Stimulated activated CD8-positive, alpha-beta memory T cell treated with anti-CD3 and anti-CD28 coated beads, Interleukin-15, amount 100 ng/mL, for 24 hours (primary cell): ENCODE measurements at places on chromosomes 7 and 10.

- no peak for DNase-seq
These were observed 57.8 kb downstream of the GAD2 start for GRCh38 chr10:26274391-26274790.

DNA sequence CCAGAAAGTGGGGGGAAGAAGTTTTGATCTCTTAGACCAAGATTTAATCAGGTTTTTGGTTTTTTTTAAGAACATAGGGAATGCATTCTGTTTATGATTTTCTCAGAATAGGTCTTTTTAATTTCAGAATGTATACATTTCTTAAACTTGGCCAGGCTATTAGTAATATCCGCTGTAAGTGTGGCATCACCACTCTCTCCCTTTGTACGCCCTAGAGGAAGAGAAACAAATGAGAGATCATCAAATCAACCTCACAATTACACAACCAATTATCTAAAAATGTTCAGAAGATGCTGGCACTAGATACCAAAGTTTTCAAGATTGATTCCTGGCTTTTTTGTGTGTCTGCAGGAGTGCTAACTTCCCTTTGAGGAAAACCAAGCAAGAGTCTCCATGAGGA, 70.0 kb downstream of the KLF6 start:
- DNase-seq: no peak

- no peak for DNase-seq
These were observed 349.6 kb upstream of the MKI67 start for GRCh38 chr10:128475686-128476367.

DNA sequence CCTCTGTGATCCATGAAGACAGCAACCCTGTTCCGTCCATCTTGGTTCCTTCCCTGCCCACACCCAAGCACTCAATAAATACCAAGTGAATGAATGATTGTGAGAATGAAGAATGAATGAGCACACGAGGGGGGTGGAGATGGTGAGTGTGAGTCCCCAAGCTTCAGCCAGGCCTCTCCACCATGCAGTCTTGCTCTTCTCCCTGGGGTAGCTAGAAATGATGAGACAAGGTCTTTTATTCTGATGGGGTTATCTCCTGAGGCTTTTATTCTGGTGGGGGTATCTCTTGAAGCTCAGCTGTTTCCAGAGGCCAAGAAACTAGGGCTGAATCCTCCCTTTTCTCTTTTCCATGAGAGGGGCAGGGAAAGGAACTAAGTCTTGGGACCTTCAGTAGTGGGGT, 57.0 kb downstream of the ELFN1 start:
- no peak for DNase-seq

- no peak for DNase-seq
These were observed 36.4 kb downstream of the IL2RA start for GRCh38 chr10:6025683-6026255.

- no peak for DNase-seq
These were observed 87.6 kb downstream of the AKAP9 start for GRCh38 chr7:92028226-92028625.

DNA sequence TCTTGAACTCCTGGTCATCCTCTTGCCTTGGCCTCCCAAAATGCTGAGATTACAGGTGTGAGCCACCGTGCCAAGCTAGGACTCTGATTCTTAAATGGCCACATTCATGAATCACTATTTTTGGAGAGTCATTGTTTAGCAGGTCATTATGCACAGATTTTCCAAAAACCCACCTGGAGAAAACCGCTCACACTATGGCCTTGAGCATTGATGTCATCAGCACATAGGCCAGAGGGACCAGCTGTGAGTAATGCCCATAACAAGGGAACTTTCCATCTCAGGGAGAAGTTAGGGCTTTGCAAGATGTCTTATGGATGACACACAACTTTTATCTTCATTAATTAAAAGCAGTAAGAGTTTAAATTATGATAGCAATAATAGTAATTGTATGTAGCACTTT, 86.4 kb upstream of the KIF5B start:
- DNase-seq: no peak

- DNase-seq: no peak
These were observed 63.9 kb downstream of the STK17A start for GRCh38 chr7:43646603-43647338.

- DNase-seq: no peak
These were observed 57.8 kb downstream of the BAMBI start for GRCh38 chr10:28734938-28735759.

DNA sequence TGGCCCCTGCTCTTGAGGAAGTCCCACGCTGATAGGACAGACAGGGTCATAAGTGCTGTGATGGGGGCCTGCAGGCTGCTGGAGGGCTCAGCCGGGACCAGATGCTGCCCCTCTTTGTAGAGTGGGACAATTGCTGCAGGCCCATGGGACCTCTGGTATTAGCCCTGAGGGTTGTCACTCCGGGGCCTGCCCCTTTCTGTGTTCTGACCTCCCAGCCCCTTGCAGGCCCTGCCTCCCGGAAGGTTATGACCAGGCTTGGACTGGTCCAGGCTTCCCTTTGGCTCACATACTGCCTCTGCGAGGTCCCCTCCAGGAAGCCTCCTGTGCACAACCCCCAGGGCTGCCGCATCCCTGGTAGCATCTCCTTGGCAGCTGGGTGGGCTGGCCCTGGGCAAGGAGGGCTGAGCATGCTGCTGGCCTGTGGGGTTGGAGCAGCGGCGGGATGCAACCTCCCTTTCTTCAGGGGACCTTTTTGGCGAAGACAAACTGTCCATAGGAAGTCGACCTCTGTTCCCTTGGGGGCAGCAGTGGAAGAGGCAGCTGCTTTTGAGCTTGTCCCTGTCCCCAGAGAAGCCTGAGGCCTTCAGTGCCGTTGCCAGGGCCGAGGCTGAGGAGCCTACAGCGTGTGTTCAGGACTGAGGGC, 8.8 kb downstream of the LIMK1 start:
- no peak for DNase-seq

GRCh38 chr7:155763691-155764437, 48.4 kb downstream of the SHH start:
- DNase-seq: peak; percentile 3

DNA sequence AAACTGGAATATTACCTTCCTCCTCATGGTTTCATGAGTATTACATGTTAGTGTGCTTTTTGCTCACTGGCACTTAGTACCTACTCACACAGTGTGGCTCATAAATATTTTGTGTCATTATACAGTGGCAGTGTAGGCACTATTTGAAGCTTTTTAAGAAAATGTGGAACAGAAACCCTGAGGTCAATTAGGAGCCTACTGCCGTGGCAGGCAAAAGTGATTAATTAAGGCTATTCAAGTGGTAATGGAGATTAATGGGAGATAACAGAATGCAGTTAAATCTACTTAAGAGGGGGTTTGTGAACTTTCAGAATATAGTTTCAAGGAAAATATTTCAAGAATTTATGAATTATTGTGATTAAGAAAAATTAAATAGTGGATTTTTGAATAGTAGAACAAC, 277.6 kb downstream of the HGF start:
- no peak for DNase-seq
